ENCODE measurements at places on chromosomes 1 and 21.

- peak; percentile 42 for DNase-seq
These were observed 18.0 kb downstream of the BMP8A start for GRCh38 chr1:39509360-39510009.

DNA sequence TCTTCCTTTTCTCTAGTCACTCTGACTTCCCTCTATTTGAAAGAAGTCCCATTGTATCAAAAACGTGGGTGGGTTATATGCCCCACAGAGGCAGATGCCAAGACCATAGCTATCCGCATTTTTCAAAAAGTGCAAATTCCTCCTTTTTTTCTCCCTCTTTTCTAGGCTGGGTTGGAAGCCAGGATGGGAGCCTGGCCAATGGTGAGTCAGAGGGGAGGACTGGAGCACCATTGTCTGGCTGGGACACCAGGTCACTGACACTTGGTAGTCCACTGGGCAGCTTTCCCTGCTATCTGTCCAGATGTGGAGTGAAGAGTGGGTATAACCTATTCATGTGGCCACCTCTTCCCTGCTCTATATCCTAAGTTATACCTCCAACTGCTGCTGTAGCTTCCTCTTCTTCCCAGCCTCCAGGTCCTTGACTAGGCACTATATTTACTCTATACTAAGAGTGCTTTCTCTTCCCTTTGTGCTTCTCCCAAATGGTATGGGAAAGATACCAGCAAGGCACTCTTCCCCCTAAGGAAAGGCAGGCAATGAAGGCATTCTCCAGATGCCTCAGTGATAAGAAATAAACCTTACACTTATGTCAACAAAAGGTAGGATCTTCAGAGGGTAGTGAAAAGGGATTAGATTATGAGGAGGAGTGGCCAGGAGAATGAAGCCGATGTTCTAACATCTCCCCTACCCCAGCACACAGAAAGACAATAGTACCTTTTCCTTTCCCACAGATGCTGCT lies 12.9 kb downstream of the PI4KB start:
- DNase-seq = no peak

- DNase-seq = no peak
These were observed 13.7 kb upstream of the CLCA1 start for GRCh38 chr1:86455073-86455472.

GRCh38 chr1:30908696-30909364 lies at the start of gene SDC3:
TSS of gene SDC3 (minus strand) at chr1:30908758. CDS start at chr1:30908586, 172 bp downstream.
- DNase-seq = no peak

- DNase-seq = no peak
These were observed 1.3 kb downstream of the FCGR2A start for GRCh38 chr1:161506336-161507223.

GRCh38 chr21:18499761-18500376 lies 96.3 kb upstream of the TMPRSS15 start:
- DNase-seq = peak; percentile 77

- no peak for DNase-seq
These were observed 3.5 kb downstream of the HHAT start for GRCh38 chr1:210332233-210332632.

GRCh38 chr1:196098000-196098399 lies 510.2 kb downstream of the KCNT2 start:
- DNase-seq = no peak

- no peak for DNase-seq
These were observed 5.2 kb downstream of the RGL1 start for GRCh38 chr1:183810121-183810520.

DNA sequence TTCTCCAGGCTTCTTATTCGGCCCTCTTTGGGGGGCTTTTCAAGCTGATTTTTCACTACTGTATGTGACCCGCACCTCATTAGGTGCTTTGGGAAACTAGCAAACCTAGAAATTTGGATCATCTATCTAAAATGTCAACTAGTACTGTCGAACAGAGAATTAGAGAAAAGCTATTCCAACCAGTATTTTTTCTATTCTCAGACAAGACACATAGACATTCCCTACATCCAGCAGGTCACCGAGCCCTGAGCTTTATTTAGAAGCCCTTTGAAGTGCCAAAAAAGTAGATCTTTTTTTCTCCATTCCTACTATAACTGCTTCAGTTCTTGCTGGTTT lies 310 bp upstream of the SSR2 start:
- DNase-seq = no peak

DNA sequence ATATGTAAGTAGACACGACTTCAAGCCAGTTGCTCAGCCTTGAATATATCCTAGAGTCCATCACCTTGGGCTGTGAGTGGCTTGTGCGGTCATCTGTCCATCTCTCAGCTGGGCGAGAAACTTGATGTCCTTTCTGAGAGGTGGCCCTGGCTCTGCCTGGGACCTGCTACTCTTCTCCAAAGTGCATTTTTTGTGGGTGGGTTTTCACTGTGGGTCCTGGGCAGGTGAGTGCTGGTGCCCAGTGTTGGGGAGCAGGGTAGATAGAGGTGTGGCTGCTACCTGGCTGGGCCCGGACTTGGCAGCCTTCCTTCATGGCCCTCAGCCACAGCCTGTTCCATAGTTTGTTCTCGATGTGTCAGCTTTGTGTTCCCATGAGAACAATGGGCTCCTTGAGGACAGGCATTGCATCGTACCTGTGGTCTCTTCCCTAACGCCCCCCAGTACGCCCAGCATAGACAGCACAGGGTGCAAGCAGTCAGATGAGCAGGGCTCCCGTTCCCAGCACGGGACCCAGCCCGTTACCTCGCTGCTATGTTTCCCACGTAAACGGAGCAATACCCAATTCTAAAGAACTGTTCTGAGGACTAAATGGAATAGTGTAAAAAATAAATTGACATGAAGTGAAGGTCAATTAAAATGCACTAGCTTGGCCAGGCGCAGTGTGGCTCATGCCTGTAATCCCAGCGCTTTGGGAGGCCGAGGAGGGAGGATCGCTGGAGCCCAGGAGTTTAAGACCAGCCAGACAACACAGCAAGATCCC lies 877 bp upstream of the SLX9 start:
- no peak for DNase-seq

DNA sequence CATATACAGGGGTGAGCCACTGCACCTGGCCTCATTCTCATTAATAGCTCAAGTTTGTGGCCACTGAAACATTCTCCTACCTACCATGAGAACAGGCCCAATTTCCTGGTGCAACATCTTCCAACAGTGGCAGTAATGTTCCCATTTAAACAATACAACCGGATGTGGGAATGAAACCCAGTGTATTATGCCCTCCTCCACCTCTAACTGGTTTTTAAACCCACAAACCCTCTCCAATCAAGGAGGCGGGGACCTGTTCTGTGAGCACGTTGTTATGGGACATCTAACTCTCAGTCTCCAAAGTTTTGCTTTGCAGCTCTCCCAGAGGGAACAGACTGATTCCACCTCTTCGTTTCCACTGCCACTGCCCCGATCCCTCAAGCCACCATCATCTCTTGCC lies 2.6 kb downstream of the CTNNBIP1 start:
- peak; percentile 2 for DNase-seq

- DNase-seq = no peak
These were observed 234.4 kb downstream of the LTN1 start for GRCh38 chr21:28758042-28758882.

DNA sequence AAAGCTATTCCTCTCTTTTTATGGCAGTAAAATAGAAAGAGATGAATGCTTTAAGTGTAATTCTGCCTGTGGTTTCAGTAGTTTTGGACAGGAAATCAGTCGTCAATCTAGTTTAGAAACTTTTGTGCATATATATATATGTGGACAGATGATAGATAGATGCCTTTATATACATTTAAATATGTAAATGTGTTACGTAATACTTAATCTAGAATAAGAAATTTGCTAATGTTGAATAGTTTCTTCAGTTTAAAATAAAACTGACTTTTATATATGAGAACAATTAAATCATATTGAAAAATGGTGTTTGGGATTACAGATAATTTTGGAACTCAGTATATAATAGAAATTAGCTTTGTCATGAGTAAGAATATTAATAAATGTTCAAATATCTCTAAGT lies 1165.7 kb upstream of the NCAM2 start:
- DNase-seq = no peak

GRCh38 chr21:41361786-41362604 lies at the start of gene MX2:
TSS of gene MX2 (plus strand) at chr21:41362027. CDS start at chr21:41376907, 14,880 bp downstream.
- DNase-seq = peak; percentile 83

- no peak for DNase-seq
These were observed 173.9 kb downstream of the RWDD3 start for GRCh38 chr1:95407886-95408291.

- DNase-seq = no peak
These were observed 32.8 kb downstream of the COQ8A start for GRCh38 chr1:226972931-226973330.

GRCh38 chr1:147527941-147528936 lies 13.1 kb upstream of the BCL9 start:
- no peak for DNase-seq

- no peak for DNase-seq
These were observed 113.0 kb upstream of the TMPRSS2 start for GRCh38 chr21:41620982-41621381.

DNA sequence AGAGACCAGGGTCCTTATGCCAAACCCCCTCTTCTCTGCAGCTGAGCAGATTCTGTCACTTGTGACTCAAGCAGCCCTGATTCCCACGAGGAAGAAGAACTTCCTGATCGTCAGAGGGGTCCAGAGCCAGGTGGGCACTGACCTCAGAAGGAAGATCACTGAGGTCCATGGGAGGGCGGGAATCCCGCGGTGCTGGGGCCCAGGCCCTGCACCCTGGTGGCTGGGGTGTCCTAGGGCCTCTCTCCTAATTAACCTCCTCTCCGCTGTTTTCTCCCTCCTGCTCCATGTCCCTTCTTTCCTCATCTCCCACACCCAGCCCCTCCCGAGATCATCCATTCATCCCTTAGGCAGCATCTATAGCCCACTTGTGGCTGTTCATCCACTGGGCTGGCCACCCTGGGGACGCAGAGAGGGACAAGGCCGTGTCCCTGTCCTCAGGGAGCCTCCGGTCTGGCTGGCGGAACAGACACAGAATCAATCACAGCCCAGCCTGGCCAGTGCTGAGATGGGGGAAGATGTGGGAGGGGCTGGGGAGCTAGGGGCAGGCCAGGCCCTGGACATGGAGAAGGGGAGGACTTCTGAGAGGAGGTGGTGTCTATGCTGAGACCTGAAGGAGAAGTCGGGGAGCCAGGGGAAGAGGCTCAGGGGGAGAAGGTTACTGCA lies 638.3 kb downstream of the MATN1 start:
- no peak for DNase-seq

- DNase-seq = no peak
These were observed 5.2 kb upstream of the SH3GLB1 start for GRCh38 chr1:86699186-86699585.

DNA sequence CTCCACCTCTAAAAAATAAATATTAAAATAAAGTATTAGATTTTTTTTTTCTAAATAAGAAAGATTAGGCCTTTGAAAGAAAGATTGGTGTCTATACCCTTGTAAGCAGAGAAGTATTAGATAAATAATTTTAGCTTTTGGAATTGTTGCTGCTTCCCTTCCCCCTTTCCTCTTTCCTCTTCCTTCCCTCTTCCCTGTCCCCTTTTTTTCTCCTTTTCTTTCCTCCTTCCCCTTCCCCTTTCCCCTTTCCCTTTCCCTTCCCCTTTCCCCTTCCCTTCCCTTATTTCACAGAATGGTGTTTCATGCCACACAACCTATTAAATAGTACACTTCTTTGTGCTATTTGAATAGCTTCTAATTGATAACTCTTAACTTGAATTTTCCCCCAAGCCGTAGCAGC lies 69.8 kb upstream of the QSOX1 start:
- DNase-seq = no peak

GRCh38 chr21:36552434-36552785 lies 72.5 kb upstream of the CLDN14 start:
- no peak for DNase-seq

DNA sequence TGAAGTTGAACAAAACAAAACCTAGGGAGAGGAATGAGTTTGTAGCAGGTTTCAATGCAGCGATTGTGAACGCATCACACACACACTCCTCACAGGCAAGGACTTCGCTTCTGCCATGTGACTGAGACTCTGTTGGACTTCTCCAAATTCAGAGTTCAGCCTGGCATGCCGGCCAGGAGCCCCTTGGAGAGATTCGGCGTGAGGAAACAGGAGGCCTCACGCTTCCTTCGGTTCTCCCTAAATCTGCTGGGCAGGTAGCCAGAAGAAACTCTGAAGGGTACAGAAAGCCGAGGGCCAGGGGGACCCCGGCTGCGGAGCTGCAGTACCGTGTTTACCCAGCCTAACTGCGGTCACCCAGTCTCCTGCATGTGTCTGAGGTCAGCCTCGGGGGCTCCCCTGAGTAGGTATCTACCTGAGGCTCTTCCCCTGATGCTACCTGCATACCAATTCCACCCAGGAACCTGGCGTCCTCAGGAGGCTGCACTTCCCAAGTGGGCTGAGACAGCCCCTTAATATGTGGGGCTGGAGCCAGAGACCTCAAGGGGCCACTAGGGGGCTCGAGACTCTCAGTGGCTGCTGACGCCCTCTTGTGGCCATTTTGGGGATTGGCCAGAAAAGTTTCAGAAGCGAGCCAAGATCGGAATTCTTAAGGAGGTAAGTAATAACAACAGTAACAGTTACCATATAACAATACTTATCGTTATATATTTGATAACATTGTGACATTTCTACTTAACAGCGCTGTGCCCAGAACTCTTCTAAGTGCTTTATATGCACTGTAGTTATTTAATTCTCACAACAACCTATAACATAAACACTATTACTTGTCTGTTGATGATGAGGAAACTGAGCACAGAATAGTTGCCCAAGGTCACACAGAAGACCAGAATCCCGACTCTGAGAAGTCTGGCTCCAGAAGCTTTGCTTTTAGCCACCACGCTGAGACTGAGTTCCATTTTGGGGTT lies 2.7 kb upstream of the ANXA9 start:
- DNase-seq = peak; percentile 98

DNA sequence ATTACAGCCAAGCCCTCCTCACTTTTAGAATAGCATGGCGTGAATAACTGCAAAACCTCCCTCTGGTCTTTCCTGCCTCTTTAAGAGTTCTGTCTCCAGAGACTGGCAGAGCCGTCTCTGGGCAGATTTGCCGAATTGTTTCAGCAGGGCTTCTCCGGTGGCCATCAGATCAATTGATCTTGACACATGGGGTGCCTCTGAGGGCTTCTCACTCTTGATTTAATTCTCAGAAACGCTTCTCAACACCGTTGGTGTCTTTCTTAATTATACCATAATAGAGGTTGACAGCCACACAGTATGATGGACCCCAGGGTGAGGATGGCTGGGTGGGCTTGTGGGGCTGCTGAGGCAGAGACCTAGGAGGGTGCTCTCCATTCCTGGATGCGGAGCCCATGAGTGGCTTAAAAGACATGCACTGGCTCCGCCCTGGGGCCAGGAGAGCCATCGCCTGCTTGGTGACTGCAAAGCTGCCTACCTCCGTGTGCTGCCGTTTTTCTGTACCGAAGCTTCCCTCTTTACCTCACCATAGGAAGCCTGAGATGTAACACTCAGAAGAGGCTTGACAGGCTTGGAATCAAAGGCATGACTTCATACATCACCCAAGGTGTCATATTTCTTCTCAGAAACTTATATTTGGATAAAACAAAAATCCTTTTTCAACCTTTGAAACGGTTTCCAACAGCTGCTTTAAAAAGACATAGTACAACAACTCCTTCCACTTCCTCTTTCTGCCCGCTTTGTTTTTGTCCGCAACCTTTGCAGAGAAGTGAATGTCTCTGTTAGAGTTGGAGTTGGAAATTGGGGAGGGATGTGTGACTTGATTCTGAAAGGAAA lies 82.9 kb downstream of the GALNT2 start:
- DNase-seq = peak; percentile 85

- no peak for DNase-seq
These were observed 83.2 kb upstream of the USP24 start for GRCh38 chr1:55298167-55298894.
